ENCODE measurements at places on chromosomes 2 and 18.

- no peak for DNase-seq
Observed at GRCh38 chr2:222214885-222215284, 83.9 kb downstream of the PAX3 start.

DNA sequence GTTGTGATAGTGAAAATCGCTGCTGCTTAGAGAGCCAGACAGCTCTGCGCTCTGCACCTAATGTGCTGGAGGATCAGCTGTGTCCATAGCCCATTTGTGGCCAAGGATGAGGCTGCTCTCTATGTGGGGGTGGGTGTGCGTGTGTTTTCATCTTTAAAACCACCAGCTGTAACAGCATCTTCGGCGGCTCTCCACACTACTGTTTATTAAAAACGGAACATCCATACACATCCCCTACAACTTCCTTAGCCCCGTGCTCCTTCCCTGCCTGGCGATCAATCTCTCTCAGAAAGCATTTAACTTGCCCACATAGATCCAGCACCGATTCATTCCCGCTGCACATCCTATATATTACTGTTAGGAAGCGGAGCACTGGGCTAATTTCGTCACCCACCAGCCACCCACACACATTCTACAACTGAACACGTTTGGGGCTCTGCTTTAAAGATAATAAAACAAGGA lies 1.6 kb downstream of the CELF4 start:
- no peak for DNase-seq

GRCh38 chr2:65626831-65627230 lies 194.4 kb upstream of the SPRED2 start:
- DNase-seq: no peak

- DNase-seq: no peak
Observed at GRCh38 chr2:94977826-94978225, 47.7 kb upstream of the MAL start.

DNA sequence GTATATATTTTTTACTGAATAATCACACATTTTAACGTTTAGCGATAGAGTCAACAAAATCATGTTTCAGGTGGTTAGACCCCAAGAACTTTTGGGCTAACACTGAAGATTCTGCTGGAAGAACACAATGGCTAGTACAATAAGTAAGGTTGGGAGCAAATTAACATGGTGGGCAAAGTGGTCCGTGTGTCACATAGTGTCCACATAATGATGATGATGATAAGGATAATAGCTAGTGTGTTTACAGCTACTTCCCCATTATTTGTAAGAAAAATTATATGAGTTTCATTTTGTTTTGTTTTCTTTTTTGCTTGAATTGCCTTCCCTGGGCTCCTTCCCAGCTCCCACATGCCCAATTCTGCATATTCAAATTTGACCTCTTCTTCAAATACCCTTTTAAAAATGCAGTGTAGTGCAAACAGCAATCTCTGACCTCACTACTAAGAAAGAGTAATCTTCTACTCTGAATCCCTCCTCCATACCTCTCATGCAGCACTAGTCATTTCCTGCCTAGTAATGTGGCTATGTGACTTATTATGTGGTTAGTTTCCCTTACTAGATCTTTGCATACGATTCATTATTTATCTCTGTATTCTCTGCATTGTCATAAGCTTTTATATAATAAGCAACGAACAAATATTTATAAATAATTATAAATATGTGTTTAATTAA lies 16.9 kb upstream of the VPS54 start:
- no peak for DNase-seq

- DNase-seq: no peak
Observed at GRCh38 chr2:135817951-135818350, 19.0 kb downstream of the LCT start.

DNA sequence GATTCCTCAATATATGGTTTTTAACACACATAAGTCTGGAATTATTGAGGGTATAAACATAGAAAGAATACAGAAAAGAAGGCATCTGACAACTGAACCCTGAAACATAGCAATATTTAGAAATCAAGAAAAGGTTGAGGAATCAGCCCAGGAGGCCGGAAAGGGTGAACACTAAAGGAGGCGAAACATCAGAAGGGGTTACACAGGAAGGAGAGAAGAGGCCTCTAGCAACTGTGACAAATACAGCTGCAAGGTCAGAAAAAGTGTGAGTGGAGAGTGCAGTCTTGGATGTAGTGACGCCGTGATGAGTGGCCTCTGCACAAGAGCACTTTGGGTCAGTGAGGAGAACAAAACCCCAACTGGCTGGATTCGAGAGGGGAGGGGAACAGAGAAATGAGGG lies 70.7 kb downstream of the SLC9A2 start:
- DNase-seq: no peak

- no peak for DNase-seq
Observed at GRCh38 chr2:151299920-151300539, 10.6 kb upstream of the NMI start.

DNA sequence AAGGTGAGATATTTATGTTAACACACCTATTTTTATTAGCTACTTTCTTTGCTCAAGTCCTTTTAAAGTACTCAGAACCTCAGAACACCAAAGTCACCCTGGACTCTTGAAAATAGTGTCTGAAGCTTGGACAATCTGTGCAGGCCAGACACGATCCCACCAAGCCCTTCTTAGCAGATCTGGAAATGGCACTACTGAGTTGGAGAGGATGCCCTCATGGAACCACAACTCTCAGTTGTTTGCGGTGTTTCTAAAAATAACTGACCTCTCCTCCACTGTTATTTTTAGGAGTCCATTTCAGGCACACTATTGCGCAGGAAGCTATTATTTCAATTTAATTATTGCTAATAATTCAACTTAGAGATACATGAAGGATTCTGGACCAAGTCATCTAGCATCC lies 103.5 kb upstream of the ITGB6 start:
- DNase-seq: no peak

DNA sequence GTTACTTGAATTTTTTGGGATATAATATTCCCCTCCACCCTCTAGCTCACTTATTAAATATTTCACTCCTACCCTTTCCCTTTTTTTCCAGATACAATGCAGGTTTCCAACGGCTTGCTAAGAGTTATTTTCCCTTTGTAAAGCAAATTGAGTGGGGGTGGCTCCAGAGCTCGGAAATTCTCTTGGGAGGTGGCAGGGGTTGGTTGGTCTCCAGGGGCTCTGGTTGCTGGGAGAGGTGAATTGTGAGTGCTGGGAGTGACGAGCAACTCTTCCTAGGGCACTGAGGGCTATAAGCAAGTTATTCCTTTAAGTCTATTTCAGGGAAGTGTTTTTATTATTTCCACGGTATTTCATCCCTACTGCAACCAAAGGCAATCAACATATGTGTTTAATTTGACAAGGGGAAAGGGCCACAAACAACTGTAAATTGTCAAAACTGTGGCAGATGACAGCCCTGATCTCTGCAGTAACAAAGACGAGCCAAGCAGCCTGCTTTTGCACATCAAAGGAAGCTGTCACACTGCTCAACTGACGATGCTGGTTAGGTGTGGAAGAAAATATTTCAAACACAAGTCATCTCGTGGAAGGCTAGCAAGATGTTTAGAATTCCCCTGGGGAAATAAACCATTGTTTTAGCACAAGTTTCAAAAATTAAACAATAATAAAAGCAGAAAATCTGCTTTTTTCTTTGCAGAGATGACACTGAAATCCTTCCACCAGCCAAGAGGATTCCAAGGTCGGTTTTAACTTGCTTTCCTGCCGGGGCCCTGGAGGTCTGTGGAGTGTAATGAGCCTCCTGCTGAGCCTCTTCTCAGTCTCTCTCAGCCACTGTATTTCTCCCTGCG lies 34.8 kb upstream of the ASXL2 start:
- no peak for DNase-seq
